ENCODE measurements at places on chromosomes 2 and 18.

- DNase-seq, result no peak
Measured at GRCh38 chr2:58865436-58865835, 624.3 kb upstream of the FANCL start.

- DNase-seq, result no peak
Measured at GRCh38 chr2:158650646-158651357, 144.3 kb upstream of the DAPL1 start.

- DNase-seq, result no peak
Measured at GRCh38 chr2:53450923-53451322, 316.7 kb upstream of the CHAC2 start.

DNA sequence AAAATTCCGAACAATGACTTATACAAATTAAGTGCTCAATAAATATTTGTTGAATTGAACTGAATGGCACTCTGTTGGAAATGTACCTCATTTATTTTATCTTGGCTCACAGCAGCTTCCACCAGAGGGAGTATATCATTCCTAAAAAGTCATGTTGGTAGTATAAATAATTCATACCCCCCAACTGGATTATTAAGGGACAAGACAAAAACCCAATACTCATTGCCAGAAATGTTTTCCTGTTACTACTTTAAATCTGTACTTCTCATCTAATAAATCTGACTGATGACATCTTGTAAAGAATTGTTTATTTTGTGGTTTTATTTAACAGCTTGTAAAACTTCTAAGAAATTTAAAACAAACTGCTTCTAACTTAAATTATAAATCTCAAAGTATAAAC is 163.9 kb downstream of the CDH2 start:
- no peak for DNase-seq

GRCh38 chr2:126616606-126617069 is 39.3 kb upstream of the GYPC start:
- DNase-seq, result no peak

- DNase-seq, result no peak
Measured at GRCh38 chr2:75464348-75464946, 96.3 kb downstream of the EVA1A start.

DNA sequence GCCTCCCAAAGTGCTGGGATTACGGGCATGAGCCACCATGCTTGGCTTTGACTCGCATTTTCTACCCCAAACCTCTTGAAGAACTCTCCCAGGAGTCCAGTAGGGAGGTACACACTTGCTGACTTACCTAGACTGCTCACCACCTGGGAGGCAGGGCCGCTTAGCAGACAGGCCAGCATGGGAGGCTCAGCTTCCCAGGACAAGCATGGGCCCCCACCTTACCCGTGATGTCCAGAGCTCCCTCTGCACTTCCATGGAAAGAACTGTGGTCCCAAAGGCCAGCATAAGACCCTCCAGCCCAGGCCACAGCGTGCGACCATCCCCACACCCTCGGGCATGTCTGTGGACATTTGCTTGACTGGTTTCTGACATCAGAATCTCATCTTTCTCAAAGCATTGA is 36.8 kb downstream of the ST8SIA5 start:
- DNase-seq, result no peak

DNA sequence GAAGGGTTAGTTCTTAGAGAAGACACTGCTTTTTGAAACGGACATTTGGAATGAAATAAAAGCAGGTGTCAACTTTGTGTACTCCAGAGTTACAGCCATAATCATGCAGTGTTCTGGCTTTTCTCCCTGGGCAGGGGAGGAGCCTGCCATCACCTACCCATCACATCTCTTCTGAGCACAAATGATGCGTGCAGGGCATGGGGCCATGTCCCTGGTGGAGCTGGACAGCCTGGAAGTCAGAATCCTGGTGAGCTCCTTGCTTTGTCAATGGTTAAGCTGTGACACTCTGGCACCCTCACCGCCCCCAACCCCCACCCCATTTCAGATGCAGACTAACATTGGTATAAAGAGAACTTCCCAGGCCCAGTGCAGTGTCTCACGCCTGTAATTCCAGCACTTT is 53.1 kb downstream of the PDCL3 start:
- no peak for DNase-seq

- DNase-seq, result no peak
Measured at GRCh38 chr2:196160101-196160500, 11.3 kb downstream of the STK17B start.

DNA sequence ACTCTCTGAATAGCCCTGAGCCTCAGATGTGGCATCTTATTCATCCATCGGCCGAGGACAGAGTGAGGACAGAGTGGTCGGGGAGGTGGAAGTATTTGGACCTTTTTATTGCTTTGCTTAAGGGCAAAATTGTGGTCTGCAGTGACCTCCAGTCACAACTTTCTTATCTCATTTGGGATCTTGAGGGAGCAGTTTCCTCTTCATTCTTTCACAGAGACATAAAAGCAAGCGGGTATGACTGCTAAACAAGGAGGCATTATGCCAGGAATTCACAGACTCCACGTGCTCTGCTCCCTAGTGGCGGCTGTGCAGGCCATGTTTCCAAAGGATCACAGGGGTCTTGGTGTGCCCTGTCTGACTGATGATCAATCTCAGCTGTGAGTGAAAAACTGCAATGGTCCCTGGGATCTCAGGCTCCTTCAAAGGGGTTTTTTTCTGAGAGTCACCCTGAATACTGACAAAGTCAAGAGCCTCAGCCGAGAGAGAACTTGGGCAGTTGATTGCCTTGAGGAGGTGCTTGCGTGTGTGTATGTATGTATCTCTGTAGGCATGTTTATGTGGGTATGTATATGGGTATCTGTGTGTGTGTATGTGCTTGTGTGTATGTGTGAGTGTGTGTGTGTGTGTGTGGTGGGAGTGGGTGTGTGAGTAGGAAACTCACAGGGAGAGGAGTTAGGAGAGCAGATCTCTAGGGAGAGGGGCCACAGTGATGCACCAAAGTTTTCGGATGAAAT is 47.7 kb downstream of the RAPGEF4 start:
- DNase-seq, result no peak

DNA sequence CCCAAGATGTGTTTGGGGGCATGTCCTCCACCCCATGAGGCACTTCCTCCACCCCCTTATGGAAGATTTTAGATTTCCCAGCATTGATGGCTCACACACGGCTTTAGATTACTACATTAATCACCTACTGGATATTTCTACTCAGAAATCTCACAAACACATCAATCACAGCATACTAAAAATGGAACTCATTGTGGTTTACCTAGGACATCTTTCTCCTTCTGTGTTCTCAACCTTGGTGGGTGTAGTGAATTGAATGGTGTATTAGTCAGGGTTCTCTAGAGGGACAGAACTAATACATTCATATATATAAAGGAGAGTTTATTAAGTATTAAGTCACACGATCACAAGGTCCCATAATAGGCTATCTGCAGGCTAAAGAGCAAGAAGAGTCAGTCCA is 82.1 kb upstream of the CYRIA start:
- no peak for DNase-seq

DNA sequence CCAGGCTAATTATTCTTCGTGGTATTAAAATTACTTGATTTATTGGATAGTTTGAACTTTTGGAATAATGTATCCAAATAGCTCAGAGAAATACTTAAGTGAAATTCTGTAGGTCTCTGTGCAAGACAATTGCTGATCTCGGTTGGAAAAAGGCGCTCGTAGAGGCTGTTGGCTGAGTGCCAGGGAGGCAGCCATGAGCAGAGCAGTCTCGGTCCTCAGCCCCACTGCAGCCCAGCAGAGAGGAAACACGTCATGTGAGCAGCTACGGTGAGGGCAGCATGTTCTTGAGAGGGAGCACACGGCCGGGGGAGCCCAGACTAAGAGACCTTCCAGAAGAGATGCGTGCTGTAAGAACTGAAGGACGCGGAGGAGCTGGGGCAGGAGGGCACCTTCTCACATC is 42.5 kb downstream of the DCDC2C start:
- DNase-seq, result no peak

- no peak for DNase-seq
Measured at GRCh38 chr2:135586148-135586547, 54.9 kb downstream of the R3HDM1 start.

DNA sequence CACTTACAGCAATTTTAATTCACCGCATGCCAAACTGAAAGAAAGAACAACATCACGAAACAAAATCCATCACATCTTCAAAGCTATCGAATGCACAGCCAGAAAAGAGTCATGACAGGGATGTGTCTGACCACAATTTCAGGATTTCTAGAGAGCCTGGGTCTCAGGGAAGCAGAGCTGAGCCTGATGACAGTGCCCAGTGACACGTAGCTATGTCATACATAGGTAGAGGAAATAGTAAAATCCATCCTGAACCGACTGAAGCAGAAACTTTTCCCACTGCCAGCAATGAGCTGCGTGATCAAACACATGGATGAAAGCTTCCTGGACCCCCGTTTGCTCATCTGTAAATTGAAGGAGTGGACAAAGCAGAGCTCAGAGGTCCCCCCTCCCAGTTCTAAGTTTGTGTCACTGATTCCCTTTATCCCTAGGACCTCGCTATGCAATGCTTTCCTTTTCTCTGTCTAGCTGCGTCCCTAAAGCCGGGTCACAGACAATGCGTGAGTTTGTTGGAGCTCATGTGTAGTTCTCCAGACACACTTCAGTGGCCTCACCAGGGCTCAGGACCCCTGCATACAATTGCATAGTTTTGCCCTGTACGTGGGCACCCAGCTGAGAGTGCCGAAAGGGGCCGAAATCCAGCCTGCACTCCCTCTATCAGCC is 37.6 kb downstream of the CCBE1 start:
- no peak for DNase-seq

GRCh38 chr18:59912007-59912550 is 12.3 kb downstream of the PMAIP1 start:
- DNase-seq, result no peak

DNA sequence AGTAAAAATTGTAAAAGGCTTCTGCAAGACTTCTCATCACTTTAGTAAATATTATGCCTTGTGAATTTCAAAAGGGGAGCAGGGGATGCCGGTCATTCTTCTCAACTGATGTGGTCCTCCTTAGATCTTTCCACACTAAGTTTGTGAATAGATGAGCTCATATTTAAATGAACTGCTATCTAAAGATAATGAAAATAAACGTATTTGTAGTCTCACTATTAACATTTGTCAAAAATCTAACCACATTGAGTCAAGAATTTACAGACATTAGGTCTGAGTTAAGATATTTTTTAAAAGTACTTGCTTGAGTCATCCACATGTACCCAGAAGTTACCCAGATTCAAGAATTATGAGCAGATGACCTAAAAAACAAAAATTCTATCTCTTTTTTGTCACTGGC is 6.5 kb downstream of the PRPF40A start:
- no peak for DNase-seq

GRCh38 chr2:185471441-185471840 is 267.2 kb upstream of the FSIP2 start:
- no peak for DNase-seq

- no peak for DNase-seq
Measured at GRCh38 chr2:40371525-40372282, 80.2 kb downstream of the SLC8A1 start.

GRCh38 chr2:140916410-140916809 is 1214.4 kb downstream of the LRP1B start:
- DNase-seq, result no peak

DNA sequence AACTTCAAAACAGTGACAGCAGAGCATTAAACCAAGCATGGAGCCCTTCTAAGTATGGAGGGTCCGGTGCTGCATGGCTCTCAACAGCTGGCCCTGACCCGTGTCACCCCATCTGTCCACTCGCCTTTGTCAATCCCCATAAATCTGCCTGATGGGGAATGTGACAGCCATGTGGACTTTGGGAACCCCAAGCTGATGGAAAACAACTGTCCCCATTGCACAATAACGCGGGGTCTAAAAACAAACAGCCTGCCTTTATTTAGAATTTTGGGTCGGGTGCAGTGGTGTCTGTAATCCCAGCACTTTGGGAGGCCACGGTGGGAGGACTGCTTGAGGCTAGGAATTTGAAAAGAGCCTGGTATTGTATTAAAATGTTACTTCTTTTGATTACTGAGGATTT is 17.1 kb upstream of the THADA start:
- DNase-seq, result no peak

Measured in stimulated activated CD4-positive, alpha-beta T cell treated with anti-CD3 and anti-CD28 coated beads, TNF-alpha, amount 100 ng/mL, for 4 hours (primary cell).